ENCODE measurements at places on chromosomes 2 and 18. TPM values are rescaled to one million over a fixed set of nuclear protein-coding genes. Genes with fewer than 3 reads are reported as not detected.

The SCTR gene
- not detected for total RNA-seq

The SERPINB10 gene
- total RNA-seq: not detected

The SYT4 gene
- total RNA-seq: not detected

The WDPCP gene
- total RNA-seq: 8.8 TPM

The ZC3H8 gene
- total RNA-seq: 7.8 TPM

The HOXD8 gene
- 15.6 TPM for total RNA-seq

The CBLN2 gene
- 1.1 TPM for total RNA-seq

The CCDC141 gene
- not detected for total RNA-seq

The TCF23 gene
- not detected for total RNA-seq

The HOXD4 gene
- 13.7 TPM for total RNA-seq

The PJVK gene
- 1.4 TPM for total RNA-seq

The SERPINE2 gene
- 8.8 TPM for total RNA-seq

The ITGA6 gene
- 174 TPM for total RNA-seq

The UGT1A7 gene
- not detected for total RNA-seq
